Breast epithelium (tissue), 4 donors: ENCODE measurements at places on chromosomes 13 and 19.

- H3K4me1 ChIP-seq: no peaks in the 10 kb centered on the region
- no peak overlapping the region for H3K27ac ChIP-seq
- DNase-seq: no peak
- H3K27me3 ChIP-seq: no peaks in the 10 kb centered on the region
- H3K4me3 ChIP-seq: no peak overlapping the region
These were observed 583.1 kb downstream of the EFNB2 start for GRCh38 chr13:105952233-105952972.

DNA sequence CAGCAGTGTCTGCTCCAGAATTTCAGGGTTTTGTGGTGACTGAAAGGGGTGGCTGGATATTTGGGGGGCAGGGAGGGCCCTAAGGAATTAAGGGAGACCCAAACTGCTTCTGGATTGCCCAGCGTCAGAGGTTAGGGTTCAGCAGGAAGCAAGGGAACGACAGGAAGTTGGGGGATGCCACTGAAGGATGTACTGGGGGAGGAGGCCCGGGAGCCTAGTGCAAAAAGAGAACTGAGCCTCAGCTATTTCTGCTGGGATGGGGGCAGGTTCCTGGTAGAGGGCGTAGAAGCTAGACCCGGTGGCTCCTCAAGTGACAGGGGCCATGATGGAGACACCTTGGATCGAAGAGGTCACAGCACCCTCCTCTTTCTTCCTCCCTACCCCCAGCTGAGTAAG is 1.1 kb downstream of the CYP2S1 start:
- DNase-seq: no peak
- peaks cover 23% of the 10 kb centered on the region for H3K27me3 ChIP-seq
- H3K27ac ChIP-seq: no peak overlapping the region
- H3K36me3 ChIP-seq: no peaks in the 10 kb centered on the region
- no peaks in the 10 kb centered on the region for H3K4me1 ChIP-seq

DNA sequence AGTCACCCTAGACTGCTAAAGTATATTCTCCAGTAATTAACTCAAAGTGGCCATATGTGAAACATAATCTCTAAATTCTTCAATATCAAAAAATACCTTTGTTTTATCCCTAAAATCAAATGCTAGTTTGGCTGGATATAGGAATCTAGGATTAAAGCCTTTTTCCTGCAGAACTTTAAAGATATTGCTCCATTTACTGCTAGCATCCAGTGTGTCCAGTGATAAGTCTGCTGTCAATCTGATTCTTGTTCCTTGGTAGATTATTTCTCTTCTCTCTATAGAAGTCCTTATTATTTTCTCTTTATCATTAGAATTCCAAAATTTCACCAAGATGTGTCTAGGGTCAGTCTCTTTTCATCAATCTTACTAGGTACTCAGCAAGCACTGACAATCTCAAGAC is 384.6 kb downstream of the FGF14 start:
- H3K4me1 ChIP-seq: no peaks in the 10 kb centered on the region
- no peaks in the 10 kb centered on the region for H3K36me3 ChIP-seq
- H3K27me3 ChIP-seq: no peaks in the 10 kb centered on the region
- no peak overlapping the region for H3K27ac ChIP-seq
- DNase-seq: no peak

GRCh38 chr19:19274146-19274545 is 1.0 kb upstream of the TM6SF2 start:
- peaks cover 4% of the 10 kb centered on the region for H3K36me3 ChIP-seq
- no peak for DNase-seq
- no peaks in the 10 kb centered on the region for H3K4me1 ChIP-seq
- no peaks in the 10 kb centered on the region for H3K27me3 ChIP-seq

GRCh38 chr13:85816413-85816812 is 17.2 kb upstream of the SLITRK6 start:
- H3K27me3 ChIP-seq: no peaks in the 10 kb centered on the region
- no peak for DNase-seq
- no peaks in the 10 kb centered on the region for H3K4me1 ChIP-seq
- H3K4me3 ChIP-seq: no peak overlapping the region

GRCh38 chr13:67619351-67619994 is 389.3 kb upstream of the PCDH9 start:
- H3K36me3 ChIP-seq: no peaks in the 10 kb centered on the region
- no peaks in the 10 kb centered on the region for H3K27me3 ChIP-seq
- H3K27ac ChIP-seq: no peak overlapping the region
- H3K4me3 ChIP-seq: no peak overlapping the region

GRCh38 chr13:34376483-34376882 is 558.5 kb downstream of the RFC3 start:
- H3K27ac ChIP-seq: no peak overlapping the region
- no peak overlapping the region for H3K4me3 ChIP-seq
- no peaks in the 10 kb centered on the region for H3K27me3 ChIP-seq
- no peaks in the 10 kb centered on the region for H3K4me1 ChIP-seq

GRCh38 chr13:64855506-64855905 is 2374.6 kb downstream of the PCDH9 start:
- no peaks in the 10 kb centered on the region for H3K36me3 ChIP-seq
- H3K4me3 ChIP-seq: no peak overlapping the region
- DNase-seq: no peak
- H3K4me1 ChIP-seq: no peaks in the 10 kb centered on the region
- no peak overlapping the region for H3K27ac ChIP-seq

DNA sequence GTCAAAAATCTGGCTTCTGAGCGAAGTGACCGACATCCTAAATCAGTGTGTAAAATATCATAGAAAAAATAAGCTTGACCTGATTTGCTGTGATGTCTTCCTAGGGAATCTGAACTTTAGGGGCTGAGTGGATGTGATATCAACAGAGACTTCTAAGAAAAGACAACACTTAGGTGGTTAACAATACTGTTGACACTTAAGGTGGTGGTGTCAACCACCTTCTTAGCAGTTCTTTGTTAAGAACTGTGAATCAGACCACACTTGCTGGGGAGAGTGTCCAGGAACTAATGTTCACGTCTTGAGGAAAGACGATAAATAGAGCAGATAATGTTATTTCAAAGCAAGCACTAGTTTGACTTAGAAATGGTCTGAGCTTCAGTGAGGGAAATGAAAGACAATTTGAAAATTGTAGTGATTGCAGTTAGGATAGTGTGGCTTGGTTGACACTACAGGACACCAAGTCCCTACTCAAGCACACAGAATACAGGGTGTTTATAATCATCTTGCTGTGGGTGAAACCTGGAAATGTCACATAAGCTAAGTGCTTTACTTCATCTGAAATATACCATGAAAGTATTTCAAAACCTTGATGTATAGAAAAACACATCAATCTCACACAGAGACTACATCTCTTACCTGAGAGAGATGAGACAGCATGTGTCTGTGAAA is 1936.5 kb downstream of the PCDH9 start:
- H3K4me3 ChIP-seq: no peak overlapping the region
- H3K27ac ChIP-seq: no peak overlapping the region
- no peaks in the 10 kb centered on the region for H3K27me3 ChIP-seq
- H3K4me1 ChIP-seq: no peaks in the 10 kb centered on the region
- DNase-seq: no peak
- H3K36me3 ChIP-seq: no peaks in the 10 kb centered on the region

DNA sequence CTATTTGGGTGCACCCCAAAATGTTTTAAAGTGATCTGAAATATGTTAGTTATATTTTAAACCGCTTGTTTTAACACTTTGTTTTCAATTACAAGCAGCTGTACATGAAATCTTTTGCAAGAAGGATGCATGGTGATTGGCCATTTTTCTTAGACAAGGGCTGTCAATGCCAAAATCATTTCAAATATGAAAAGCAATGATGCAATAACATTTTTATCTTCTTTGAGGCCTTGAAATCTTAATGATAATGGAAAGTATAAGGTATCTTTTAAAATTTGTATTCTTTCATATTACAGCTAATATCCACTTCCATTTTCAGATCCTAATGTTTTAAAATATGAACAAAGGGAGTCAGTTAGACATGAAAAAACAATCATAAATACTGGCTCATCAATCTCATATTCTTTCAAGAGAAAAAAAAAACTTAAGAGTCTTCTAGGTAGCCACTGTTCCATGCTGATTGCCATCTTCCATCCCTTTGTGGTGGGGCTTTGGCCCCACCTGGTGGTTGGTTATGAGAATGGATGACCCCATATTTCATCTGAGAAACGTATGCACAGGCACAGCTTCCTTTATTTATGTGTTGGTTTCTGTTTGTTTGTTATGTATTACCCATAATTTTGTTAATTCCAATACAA is 330.3 kb upstream of the MIR17HG start:
- H3K36me3 ChIP-seq: no peaks in the 10 kb centered on the region
- H3K27ac ChIP-seq: no peak overlapping the region
- no peaks in the 10 kb centered on the region for H3K27me3 ChIP-seq
- H3K4me1 ChIP-seq: no peaks in the 10 kb centered on the region
- no peak overlapping the region for H3K4me3 ChIP-seq
- DNase-seq: no peak

- H3K36me3 ChIP-seq: no peaks in the 10 kb centered on the region
- DNase-seq: no peak
- H3K4me3 ChIP-seq: no peak overlapping the region
- no peaks in the 10 kb centered on the region for H3K4me1 ChIP-seq
- H3K27ac ChIP-seq: no peak overlapping the region
These were observed 16.6 kb upstream of the SHKBP1 start for GRCh38 chr19:40560092-40560507.

- no peaks in the 10 kb centered on the region for H3K36me3 ChIP-seq
- H3K4me3 ChIP-seq: no peak overlapping the region
- DNase-seq: no peak
- H3K27ac ChIP-seq: no peak overlapping the region
These were observed 238.4 kb downstream of the TUBA3C start for GRCh38 chr13:18943273-18943672.

DNA sequence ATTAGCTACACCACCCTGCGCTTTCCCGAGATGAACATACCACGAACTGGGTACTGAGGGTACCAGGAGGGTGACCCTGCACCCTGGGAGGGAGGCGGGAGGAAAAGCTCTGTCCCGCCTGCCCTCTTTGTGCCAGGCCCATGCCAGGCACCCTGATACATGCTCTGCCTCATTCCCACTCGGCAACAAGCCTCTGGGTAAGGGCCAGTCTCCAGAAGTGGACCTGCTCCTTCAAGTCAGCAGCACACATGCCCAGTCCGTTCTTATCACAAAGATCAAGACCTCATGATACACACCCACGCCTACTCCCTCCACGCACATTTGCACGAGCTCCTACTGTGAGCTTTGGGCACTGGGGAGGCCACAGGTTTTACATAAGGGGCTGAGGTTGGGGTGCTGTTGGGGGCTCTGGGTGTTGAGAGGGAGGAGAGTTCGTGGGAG is 2.0 kb upstream of the FFAR1 start:
- no peaks in the 10 kb centered on the region for H3K27me3 ChIP-seq
- H3K27ac ChIP-seq: no peak overlapping the region

DNA sequence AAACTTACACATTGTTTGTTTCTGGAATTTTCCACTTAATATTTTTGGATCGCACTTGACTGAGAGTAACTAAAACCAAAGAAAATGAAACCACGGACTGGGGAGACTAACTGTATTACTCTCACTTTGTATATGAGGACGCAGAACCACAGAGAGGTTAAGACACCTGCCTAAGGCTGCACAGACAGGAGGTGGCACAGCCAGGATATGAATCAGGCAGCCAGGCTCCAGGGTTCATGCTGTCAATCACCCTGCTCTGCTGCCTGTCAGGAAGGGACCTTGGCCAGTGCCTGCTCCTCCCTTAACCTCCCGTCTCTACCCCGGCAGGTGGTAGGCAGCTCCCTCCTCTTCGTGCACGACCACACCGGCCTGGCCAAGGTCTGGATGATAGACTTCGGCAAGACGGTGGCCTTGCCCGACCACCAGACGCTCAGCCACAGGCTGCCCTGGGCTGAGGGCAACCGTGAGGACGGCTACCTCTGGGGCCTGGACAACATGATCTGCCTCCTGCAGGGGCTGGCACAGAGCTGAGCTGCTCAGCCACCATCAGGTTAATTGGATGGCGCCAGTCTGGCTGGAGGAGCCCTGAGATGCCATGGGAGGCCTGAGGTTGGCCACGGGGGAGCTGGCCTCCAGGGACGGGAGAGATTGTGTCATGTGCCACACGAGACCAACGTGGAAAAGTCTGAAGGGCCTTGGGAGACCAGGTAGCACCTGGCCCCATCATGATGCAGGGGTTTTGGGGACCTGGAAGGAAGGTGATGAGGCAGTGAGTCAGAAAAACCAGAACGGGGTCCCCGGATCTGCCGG is 11.0 kb downstream of the ACTMAP start:
- H3K27ac ChIP-seq: peak overlapping the region; percentile 69
- peaks cover 8% of the 10 kb centered on the region for H3K36me3 ChIP-seq

DNA sequence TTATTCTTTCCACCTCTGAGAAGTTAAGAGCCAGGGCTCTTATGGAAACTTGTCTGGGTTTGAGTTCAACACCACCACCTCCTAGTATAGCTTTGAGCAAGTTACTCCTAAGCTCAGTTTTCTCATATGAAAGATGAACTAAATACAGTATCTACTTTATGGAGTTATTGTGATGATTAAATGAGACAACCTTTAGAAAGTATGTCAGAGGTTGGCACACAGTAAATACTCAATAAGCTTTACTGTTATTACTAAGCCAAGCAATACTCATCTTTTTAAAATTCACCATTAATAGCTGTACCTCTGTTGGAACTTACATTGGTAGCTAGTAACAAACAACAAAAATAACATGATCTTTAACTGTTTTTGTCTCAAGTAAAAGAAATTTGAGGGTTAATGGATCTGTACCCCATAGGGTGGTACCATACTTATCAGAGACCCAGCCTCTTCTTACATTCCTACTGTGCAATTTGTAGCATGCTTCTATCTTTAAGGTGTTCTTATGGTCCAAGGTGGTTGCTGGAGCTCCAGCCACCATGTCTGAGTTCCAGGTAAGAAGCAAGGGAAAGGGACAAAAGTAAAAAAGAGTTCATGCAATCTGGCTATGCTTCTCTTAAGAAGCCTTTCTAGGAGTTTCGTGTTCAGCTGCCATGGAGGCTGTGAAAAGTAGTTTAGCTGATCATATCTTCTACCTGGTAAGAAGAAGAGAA is 24.1 kb upstream of the NDFIP2 start:
- no peak overlapping the region for H3K27ac ChIP-seq
- DNase-seq: no peak
- H3K36me3 ChIP-seq: no peaks in the 10 kb centered on the region
- H3K4me3 ChIP-seq: no peak overlapping the region

DNA sequence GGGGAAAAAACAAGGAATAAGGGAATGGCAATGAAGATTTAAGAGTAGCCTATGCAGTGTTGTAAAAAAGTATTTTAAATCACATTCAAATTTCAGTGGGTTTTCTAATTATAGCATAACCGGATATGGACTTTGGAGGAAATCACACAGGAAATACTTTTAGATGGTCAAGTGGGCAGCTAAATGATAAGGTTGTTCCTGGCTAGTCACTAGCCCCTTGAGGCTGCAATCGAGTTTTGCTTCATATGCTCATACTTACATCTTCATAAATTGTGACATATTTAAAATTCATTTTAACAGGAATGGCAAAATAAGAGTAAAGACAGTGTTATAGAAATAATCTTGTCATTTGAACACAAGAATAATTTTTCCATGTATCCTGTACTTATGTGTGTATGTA is 88.9 kb downstream of the WDFY2 start:
- H3K4me1 ChIP-seq: peaks cover 3% of the 10 kb centered on the region
- no peaks in the 10 kb centered on the region for H3K27me3 ChIP-seq
- no peak overlapping the region for H3K4me3 ChIP-seq
- DNase-seq: no peak
- H3K36me3 ChIP-seq: no peaks in the 10 kb centered on the region

- no peaks in the 10 kb centered on the region for H3K27me3 ChIP-seq
- no peaks in the 10 kb centered on the region for H3K36me3 ChIP-seq
These were observed at the start of gene NAT14 for GRCh38 chr19:55484593-55485438. NAT14 (plus strand) TSS chr19:55485188; CDS start chr19:55485709, 521 bp downstream.

- H3K4me1 ChIP-seq: no peaks in the 10 kb centered on the region
- H3K27me3 ChIP-seq: no peaks in the 10 kb centered on the region
- no peak overlapping the region for H3K27ac ChIP-seq
- H3K4me3 ChIP-seq: no peak overlapping the region
- no peak for DNase-seq
- no peaks in the 10 kb centered on the region for H3K36me3 ChIP-seq
These were observed 28.7 kb downstream of the COL5A3 start for GRCh38 chr19:9981406-9982260.
